Bronchial smooth muscle cell (primary cell): ENCODE measurements at places on chromosomes 3 and 15. TPM values are rescaled to one million over a fixed set of nuclear protein-coding genes. Genes with fewer than 3 reads are reported as not detected.

The FEZF2 gene
- not detected in 2 replicates for total RNA-seq

The AAGAB gene
- total RNA-seq, result 39.9 and 47.6 TPM in 2 replicates

The TFDP2 gene
- 23.3 and 26.6 TPM in 2 replicates for total RNA-seq

The KBTBD12 gene
- total RNA-seq, result not detected in 2 replicates

The ADAMTSL3 gene
- total RNA-seq, result 0.09 and 0.32 TPM in 2 replicates

The ADGRG7 gene
- not detected in 2 replicates for total RNA-seq

The RPL39L gene
- 15.1 and 19.4 TPM in 2 replicates for total RNA-seq

The ZNF197 gene
- 17.8 and 19.4 TPM in 2 replicates for total RNA-seq

The PTX3 gene
- 89.6 and 107 TPM in 2 replicates for total RNA-seq

The TLE3 gene
- total RNA-seq, result 9.6 and 21.6 TPM in 2 replicates

The HPS3 gene
- 19.1 and 23.6 TPM in 2 replicates for total RNA-seq

The OIP5 gene
- total RNA-seq, result 0.17 and 1.3 TPM in 2 replicates

The PPM1L gene
- 0.63 and 0.69 TPM in 2 replicates for total RNA-seq

The BTLA gene
- total RNA-seq, result 0.16 TPM in 1 of 2 replicates, not detected in the other

The ECE2 gene
- not detected in 2 replicates for total RNA-seq

The DAZL gene
- not detected in 2 replicates for total RNA-seq

The SCAANT1 gene
- total RNA-seq, result not detected in 2 replicates

The CPLX3 gene
- total RNA-seq, result under 0.01 TPM in 1 of 2 replicates, not detected in the other

The SLC22A14 gene
- under 0.01 and 0.17 TPM in 2 replicates for total RNA-seq

The TMEM89 gene
- not detected in 2 replicates for total RNA-seq

The MUSTN1 gene
- not detected in 2 replicates for total RNA-seq

The TTLL13 gene
- 0.09 and 0.16 TPM in 2 replicates for total RNA-seq

The TRAT1 gene
- not detected in 2 replicates for total RNA-seq

The UCN2 gene
- 0.32 and 0.34 TPM in 2 replicates for total RNA-seq

The KCTD6 gene
- total RNA-seq, result 5.1 and 8.0 TPM in 2 replicates

The KBTBD8 gene
- 0.77 and 1.4 TPM in 2 replicates for total RNA-seq

The EOMES gene
- not detected in 2 replicates for total RNA-seq
